Occipital lobe (tissue), 3 donors: ENCODE measurements at places on chromosomes 3 and 15. TPM values are rescaled to one million over a fixed set of nuclear protein-coding genes. Genes with fewer than 3 reads are reported as not detected.

GRCh38 chr3:47379411-47379899 lies 1.4 kb upstream of the PTPN23 start:
- DNase-seq = no peak

DNA sequence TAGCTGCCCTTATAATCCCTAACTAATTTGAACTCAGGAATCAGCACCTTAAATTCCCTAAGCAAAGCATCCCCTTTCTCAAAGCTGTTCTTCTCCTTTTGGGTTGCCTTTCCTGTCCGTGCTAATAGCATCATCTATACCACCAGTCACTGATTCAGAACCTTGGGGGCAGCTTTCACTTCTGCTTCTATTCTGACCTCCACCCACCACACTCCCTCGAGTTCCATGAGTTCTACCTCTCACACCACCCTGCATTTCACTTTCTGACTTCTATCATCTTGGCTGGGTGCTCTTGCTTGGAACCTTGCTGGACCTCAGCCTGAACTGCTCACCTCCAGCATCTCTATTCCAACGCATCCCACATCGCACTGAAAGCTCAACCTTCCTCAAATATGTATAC lies 55.4 kb upstream of the KCNMB2 start:
- DNase-seq = no peak

The PLA2G4B gene
- total RNA-seq = 2.5 TPM

The WHAMM gene
- total RNA-seq = 4.5 TPM

The TRANK1 gene
- 12.6 TPM for total RNA-seq

The GOLGA6L9 gene
- total RNA-seq = 5.3 TPM

- peak; percentile 26 for DNase-seq
Observed at GRCh38 chr3:195441476-195441991, 1.3 kb downstream of the ACAP2 start.

- DNase-seq = no peak
Observed at GRCh38 chr15:58249646-58250312, 111.6 kb downstream of the AQP9 start.
